NCI-H187 treated with DMSO at 0.1 percent for 48 hours (cell line): ENCODE measurements at places on chromosomes 5 and 9.

DNA sequence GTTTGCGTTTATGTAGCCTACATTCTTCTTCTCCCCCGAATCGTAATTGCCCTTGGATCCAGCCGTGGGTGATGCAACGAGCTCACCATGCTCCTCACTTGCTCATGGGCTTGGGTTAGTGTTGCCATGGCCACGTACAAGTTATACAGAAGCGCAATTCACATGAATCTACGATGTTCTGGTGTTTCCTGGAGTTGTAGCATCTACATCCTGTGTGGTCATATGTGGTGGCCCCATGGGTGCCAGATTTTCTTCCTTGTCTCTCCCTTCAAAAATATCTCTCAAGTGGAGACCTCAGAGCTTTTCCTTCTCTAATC, 115.3 kb downstream of the TLE4 start:
- DNase-seq: no peak

DNA sequence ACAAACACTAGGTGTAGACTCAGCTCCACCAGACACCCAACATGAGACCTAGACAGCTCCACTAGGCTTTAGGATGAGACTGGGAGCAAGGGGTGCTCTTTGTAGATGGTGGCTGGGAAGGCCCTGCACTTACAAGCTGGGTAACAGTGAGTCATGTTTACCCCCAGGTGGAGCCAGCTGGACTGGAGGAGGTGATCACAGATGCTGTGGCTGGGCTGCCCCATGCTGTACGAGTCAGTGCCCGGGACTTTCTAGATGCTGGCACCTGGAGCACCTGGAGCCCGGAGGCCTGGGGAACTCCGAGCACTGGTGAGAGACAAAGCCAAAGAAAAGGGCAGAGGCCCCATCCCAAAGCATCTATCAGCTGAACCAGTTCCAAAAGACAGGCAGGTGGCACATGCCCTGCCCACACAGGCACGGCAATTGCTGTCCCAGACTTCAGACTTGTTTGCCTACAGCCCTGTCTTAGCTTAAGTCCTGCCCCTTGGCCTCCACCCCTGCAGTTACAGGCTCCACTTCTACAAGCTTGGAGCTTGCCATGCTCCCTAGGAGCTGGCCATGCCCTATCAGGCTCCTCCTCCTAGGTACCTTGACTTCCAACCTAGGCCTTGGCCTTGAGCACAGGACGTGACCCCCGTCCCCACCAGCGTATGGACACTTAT, 2.7 kb downstream of the CCL27 start:
- no peak for DNase-seq

GRCh38 chr5:83428126-83428525, 43.4 kb upstream of the VCAN start:
- DNase-seq: no peak

DNA sequence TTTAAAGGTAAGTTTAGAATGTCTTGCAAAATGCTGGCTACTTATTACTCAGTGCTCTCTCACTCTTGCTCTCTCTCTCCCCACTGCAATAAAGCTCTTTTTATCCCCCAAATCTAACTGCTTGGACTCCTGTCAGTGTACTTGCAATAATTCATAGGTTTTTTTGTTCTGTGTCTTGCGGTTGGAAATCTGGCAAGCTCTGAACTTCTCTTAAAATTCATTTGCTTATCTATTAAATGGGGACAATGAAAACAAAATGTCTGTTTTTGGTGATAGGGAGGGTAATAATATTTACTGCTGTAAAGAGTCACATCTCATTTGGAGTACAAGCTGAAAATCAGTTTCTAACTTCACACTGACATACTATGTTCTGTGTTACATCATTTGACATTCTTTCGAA, 18.7 kb upstream of the OR13D1 start:
- DNase-seq: no peak

DNA sequence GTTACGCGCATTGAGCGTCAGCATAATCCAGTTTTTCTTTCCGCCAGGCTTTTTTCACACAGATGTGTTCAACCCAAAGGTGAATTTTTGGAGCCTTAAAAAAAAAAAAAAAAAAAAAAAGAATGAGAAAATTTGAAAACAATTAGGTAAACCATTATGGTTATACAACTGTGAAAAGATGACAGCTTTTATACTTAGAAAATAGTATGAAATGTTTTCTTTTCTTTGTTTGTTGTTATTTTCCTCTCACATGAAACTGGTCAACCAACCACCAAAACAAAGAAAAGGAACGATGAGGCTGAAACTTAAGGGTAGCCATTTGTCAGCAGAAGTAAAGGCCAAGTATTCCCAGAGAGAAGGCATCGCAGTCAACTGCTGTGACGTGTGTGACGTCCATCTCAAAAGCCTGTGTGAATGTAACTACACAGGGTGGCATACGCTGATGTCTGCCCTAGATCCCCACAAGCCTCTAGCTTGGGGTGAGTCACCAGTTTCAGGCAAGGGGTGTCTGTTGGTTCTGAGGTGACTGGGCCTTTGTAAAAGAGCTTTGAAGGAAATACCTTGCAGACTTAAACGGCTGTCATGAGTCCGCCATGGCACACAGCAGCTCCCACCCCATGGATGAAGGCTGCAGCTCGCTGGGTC, 182.9 kb downstream of the AOPEP start:
- no peak for DNase-seq

GRCh38 chr9:107737987-107738743, 248.6 kb upstream of the KLF4 start:
- DNase-seq: no peak

DNA sequence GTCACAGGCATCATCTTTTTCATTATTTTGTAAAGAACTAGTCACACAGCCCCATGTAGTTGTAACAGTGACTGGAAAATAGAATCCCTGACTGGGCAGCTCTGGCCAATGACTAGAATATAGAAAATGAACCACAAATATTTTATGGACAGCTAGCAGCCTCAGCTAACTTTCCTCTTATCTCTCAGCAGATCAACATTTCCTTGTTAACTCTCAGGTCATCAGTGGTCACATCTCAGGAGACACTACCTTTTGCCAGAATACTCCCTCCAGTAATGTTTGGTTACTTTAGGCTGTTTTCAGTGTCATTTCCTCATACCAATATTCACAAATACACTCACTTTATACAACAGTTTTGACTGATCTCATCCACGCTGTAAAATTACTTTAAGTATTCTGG, 43.9 kb downstream of the FAM169A start:
- DNase-seq: no peak

DNA sequence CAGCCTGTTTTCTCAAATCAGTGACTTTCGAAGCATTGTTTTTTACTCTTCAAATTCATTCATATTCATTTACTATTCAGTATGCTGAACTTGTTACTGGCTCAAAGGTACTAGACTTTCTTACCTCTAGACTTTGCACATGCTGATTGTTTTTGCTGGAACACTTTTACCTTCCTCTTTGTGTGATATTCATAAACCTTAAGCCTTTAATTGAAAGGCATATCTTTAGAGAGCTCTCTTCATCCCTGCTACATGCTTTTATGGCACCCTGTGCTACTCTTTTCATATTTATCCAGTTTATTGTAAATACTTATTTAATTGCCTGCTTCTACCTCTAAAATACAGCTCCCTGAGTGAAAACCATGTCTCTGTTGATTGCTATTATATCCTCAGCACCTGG, 48.7 kb upstream of the LRRC19 start:
- DNase-seq: no peak

DNA sequence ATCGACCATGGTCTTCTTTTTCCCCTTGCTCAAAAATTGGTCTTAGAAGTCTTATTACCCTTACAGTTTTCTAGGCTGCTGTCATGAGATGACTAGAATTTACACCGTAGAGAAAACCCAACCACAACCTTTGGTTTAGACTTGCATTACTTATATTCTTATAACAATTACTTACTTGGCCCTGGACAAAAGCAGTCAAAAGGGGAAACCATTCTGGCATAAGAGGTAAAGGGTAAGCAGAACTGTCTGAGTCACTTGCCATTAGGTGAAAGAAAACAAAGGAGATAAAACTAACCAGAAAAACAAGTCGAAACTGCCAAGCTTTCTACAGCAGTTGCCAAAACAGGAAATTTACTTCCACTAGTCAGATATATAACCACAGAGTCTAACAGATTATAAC, 17.9 kb downstream of the TMEM245 start:
- DNase-seq: no peak

- no peak for DNase-seq
Observed at GRCh38 chr5:61905613-61906012, 400.4 kb upstream of the KIF2A start.

DNA sequence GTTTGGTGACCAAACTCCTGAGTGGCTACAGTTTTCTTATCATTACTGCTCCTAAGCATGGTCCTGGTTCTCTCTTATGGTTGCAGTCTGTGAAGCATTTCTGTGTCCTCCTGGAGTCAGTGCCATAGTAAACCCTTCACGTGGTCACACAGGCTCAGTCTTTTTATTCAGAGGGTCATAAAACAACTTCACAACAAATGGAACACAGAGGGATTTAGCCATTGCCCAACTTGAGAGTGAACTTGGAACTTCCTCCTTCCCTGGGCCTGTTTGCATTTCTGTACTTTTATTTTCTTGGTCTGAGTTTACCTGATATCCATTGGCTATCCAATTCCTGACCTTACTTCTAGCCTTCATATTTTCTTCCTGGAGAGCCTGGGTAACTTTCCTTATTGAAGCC, 144.9 kb downstream of the CCDC192 start:
- no peak for DNase-seq

- DNase-seq: no peak
Observed at GRCh38 chr5:111017731-111018130, 53.8 kb upstream of the TSLP start.

- no peak for DNase-seq
Observed at GRCh38 chr9:4667681-4668080, 1.4 kb upstream of the SPATA6L start.

DNA sequence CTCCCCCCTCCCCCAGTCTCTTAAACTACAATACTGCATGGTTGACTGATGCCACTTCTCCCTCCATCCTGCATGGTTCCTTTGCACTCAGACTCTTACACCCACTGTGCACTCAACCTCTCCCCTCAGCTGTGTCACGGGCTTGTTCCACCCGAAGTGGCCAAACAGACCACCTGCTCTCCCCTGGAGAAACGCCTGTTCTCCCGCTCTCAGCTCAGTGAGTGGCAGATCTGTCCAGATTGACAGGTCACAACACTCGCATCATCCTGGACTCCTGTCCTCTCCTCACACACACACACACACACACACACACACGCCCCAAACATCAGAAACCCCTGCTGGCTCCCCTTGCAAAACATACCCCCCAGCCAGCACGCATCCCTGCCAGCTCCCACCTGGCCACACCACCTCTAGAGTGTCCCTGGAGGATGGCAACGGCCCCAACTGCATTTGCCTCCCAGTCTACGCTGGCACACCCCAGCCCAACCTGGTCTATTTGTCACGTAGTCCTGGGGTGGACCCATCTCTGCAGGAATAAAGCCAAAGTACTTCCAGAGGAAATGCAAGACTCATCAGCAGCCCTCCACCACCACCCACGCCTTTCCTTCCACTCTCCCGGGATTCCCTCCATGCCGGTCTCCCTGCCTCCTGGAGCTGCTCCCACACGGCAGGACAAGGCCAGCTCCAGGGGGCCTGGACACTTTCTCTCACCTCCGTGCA, 2.9 kb downstream of the OR2V1 start:
- DNase-seq: peak; percentile 52

- DNase-seq: no peak
Observed at GRCh38 chr5:9619331-9620092, 10.6 kb downstream of the TAS2R1 start.

DNA sequence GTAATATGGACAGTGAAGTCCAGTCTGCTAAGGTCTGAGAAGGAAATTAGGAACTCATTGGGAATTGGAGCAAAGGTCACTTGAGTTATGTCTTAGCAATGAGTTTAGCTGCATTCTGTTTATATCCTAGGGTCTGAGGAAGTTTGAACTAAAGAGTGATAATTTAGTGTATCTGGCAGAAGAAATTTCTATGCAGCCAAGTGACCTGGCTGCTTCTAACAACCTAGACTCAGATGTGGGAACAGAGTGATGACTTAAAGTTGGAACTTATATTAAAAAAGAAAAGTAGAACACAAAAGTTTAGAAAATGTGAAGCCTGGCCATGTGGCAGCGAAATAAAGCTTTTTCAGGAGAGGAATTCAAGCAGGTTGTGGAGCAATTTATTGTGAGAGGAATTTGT, 106.2 kb downstream of the PRDM9 start:
- DNase-seq: no peak

DNA sequence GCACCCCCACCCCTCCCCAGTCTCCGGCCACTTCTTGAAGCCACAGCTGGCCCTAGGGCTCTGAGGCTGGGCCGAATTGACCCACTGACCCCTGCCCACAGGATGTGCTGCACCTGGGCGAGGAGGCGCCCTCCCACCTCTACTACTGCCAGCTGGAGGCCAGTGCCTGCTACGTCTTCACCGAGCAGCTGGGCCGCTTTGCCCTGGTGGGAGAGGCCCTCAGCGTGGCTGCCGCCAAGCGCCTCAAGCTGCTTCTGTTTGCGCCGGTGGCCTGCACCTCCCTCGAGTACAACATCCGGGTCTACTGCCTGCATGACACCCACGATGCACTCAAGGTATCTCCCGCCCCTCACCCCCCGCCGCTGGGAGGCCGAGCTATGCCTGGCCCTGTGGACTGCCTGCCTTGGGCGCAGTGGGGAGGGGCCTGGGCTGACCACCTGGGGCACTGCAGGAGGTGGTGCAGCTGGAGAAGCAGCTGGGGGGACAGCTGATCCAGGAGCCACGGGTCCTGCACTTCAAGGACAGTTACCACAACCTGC, 21.3 kb downstream of the HK3 start:
- DNase-seq: no peak

GRCh38 chr9:22203371-22204138, 194.4 kb upstream of the CDKN2B start:
- DNase-seq: no peak

- DNase-seq: no peak
Observed at GRCh38 chr9:28064241-28064815, 491.0 kb upstream of the C9orf72 start.

- no peak for DNase-seq
Observed at GRCh38 chr5:112918679-112919078, 3.3 kb downstream of the REEP5 start.

DNA sequence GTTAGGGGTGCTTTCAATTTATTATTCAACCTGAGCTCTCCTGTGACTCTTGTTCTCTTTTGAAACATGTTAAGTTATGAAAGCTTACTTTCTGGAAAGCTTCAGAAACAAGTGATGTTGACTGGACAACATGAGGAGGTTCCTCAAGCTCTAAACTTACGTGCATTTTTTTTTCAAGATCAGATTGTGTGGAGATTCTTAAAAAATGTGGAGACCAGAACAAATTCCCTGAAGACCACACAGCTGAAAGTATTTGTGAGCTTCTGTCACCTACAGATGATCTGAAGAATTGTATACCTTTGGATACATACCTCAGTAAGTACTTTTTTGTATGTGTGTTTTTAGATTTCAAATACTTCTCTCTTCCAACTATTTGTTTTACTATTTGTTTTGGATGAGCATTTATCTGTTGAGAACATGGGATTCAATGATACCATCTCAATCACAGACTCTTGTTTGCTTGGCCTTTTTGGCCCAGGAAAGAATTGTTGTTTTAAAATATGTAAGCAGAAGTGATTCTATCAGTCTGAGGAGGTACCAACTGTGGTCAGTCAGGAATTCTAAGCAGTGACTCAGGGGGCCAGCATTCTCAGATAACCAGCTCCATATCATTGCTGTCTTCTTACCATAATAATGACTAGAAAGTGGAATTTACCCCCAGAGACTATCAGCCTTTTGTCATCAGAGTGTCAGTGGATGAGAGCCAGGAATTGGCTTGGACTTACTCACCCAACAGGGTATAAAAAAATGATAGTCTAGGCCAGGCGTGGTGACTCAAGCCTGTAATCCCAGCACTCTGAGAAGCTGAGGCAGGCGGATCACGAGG, 34.4 kb upstream of the GLIPR2 start:
- DNase-seq: no peak
